ENCODE measurements at places on chromosomes 12 and 14.

DNA sequence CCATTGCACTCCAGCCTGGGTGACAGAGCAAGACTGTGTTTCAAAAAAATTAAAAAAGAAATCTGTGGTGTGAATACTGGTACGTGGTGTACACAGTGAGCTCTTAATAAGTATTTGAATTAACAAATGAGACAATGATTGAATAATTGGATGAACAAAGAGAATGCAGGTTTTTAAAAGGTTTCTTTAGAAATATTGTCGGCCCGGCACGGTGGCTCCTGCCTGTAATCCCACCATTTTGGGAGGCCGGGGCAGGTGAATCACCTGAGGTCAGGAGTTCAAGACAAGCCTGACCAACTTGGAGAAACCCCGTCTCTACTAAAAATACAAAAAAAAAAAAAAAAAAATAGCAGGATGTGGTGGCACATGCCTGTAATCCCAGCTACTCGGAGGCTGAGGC is 6.6 kb downstream of the HIF1A start:
- no peak for DNase-seq

GRCh38 chr12:111412830-111413441 is 7.2 kb downstream of the SH2B3 start:
- DNase-seq = no peak

DNA sequence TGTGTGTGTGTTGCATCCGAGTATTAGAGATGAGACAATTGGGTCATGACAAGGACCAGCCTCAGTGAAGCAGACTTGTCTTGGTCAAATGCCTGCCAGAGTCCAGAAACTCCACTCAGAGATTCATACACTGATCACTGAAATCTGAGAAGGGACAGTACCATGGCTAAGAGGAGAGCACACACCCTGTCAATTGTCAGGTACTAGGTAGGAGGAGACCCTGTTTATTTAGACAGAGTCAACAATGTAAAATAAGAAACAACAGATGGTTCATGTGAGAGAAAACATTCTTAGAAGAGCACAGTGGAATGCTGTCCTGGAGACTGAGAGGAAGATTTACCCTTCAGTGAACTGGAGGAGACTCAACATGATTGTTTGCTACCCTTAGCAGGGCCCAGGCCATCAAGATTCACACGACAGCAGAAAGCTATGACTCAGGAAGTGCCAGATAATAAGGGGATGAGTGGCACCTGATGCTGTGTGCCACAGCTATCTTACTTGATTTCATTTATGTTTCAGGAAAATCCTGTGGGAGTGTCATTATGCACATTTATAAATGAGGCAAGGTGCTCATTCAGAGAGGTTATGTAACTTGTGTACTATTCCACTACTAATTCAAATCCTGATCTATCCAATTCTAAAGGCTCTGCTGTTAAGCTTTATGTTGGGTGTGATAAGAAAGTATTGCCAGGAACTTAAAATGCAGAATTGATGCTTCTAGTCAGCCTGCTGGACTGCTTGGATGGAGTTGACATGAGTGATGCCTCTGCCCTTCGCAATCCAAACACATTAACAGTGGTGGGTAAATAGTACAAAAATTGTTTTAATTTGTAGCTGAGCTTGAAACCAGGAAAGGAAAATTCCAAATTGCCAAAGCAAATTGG is 136.6 kb upstream of the NEDD1 start:
- no peak for DNase-seq

GRCh38 chr14:90851327-90852036 is 35.3 kb upstream of the TTC7B start:
- DNase-seq = no peak

DNA sequence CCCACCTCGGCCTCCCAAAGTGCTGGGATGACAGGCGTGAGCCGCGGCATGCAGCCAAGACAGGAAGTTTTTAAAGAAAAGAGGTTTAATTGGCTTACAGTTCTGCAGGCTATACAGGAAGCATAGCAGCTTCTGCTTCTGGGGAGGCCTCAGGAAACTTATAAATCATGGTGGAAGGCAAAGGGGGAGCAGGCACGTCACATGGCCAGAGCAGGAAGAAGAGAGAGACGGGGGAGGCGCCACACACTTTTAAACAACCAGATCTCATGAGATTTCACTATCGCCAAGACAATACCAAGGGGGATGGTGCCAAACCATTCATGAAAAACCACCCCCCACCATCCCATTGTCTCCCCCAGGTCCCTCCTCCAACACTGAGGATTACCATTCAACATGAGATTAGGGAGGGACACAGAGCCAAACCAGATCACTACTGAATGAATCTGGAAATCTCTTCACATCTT is 14.1 kb downstream of the CCDC63 start:
- no peak for DNase-seq

- no peak for DNase-seq
Measured at GRCh38 chr12:109286252-109286651, 22.8 kb downstream of the FOXN4 start.

DNA sequence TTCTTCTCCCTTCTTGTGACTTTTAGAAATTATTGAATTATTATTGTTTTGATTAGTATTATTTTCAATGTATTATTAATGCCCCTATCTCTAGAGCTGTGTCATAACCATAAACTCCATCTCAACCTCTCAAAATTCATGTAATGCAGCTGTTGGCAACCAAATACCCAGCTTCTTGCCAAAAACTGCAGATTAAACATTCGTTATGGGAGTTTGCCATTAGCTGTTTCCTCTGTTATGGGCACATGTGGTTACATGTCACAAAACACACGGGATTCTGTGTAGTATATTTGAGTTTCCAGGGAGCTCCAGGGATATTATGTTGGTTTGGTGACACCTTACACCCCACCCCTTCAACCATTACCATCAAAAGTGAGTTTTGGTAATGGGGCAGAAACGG is 2.8 kb upstream of the ALX1 start:
- DNase-seq = no peak

- no peak for DNase-seq
Measured at GRCh38 chr14:91164676-91165075, 50.8 kb downstream of the DGLUCY start.

DNA sequence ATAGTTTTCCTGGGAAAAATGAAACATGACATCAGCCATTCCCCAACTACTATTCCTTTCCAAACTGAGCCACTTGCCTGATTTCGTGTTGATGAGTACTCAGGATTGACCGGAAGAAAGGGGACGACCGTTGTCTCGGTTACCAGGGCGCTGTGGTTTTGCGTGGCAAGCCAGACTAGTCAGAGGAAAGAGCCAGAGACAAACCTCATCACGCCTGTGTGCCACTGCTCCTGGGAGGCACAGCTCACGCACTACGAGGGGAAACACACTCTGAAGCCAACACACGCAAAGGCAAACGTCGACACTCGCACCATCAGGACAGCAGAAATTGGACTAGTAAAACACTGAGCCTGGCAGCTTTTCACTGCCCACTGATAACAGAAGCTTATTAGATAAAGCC is 35.0 kb downstream of the GIT2 start:
- no peak for DNase-seq

- no peak for DNase-seq
Measured at GRCh38 chr12:83827193-83827592, 1085.4 kb downstream of the SLC6A15 start.

DNA sequence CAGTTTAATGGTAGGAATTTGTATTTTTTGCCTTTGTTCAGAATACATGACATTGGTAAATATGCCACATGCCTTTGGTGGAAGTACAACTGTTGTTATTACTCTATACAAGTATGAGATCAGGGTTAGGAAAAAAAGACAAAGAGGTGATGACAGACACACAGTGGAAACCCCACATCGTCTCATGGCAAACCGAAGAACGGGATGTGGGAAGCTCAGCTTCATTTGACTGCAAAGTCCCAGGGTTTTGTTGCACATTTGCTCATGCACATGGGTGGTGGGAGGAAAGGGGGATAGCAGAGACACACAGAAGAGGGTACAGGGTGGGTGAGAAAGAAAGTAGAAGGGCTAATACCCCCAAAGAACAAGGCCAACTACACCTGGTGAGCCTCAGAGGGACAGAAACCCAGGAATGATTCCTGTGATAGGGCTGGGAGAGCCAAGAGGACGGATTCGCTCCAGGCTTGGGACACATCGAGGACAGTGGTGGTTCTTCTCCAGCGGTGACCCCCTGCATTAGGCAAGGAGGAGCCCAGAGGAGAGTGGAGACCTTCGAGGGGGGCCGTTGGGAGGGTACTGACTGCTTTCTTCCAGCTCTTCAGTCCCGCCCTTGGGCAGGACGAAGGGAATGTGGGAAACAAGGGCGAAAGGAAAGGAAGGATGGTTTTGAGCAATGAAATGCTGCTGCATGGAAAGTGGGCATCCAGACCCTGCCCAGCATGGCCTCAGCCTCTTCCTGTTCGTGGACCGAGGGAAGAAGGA is 8.1 kb downstream of the VAMP1 start:
- no peak for DNase-seq

- no peak for DNase-seq
Measured at GRCh38 chr12:57837864-57838562, 8.5 kb downstream of the CTDSP2 start.

GRCh38 chr14:102066041-102066451 is 20.8 kb downstream of the HSP90AA1 start:
- no peak for DNase-seq

- no peak for DNase-seq
Measured at GRCh38 chr12:45425426-45425825, 209.5 kb downstream of the ANO6 start.

DNA sequence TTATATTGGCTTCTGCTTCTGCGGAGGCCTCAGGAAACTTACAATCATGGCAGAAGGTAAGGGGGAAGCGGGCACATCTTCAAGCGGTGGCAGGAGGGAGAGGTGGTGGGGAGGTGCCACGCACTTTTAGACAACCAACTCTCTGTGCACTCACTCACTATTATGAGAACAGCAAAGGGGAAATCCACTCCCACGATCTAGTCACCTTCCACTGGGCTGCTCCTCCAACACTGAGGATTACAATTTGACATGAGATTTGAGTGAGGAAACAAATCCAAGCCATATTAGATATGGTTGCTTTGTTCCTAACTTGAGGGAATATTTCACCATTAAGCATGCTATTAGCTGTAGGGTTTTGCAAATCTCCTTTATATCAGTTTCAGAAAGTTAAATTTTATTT is 80.3 kb downstream of the UNC79 start:
- no peak for DNase-seq

GRCh38 chr12:44827832-44828438 is 48.2 kb downstream of the NELL2 start:
- no peak for DNase-seq

DNA sequence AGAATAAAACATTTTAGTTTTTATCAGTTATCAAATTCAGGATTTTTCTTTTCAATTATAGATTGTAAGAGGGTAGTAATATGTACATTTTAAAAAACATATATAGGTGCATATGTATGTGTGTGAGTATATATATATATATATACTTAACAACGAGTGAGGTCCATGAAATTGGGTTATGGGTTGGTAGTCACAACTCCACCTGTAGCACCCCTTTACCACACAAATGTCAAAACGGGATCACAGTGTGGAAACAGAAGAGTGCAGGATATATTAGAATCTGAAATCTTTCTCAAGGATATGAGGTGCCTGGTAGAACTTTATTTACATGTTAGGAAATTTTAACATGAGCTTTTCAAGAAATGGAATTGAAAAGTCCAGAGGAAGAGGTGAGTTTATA is 31.3 kb downstream of the MIA2 start:
- no peak for DNase-seq

- DNase-seq = no peak
Measured at GRCh38 chr12:22722081-22722480, 97.1 kb downstream of the ETNK1 start.

- DNase-seq = no peak
Measured at GRCh38 chr14:69630360-69630759, 19.0 kb downstream of the SUSD6 start.

DNA sequence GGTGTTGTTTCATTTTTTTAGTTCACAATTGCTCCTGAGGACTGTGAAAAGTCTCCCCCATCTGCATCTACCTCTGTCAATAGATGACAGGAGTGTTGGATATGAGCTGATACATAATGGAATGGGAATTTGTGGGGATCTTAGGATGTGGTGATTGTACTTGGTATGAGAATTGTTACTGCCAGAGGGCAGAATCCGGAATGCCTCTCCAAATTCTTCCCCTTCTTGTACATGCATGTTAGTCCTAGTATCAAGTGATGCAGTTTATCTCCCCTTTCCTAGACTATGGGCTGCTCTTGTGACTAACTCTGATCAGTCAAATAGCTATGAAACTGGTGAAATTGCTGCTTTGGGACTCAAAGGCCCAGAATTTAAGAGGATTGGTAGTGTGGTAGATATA is 24.8 kb upstream of the NOVA1 start:
- no peak for DNase-seq

DNA sequence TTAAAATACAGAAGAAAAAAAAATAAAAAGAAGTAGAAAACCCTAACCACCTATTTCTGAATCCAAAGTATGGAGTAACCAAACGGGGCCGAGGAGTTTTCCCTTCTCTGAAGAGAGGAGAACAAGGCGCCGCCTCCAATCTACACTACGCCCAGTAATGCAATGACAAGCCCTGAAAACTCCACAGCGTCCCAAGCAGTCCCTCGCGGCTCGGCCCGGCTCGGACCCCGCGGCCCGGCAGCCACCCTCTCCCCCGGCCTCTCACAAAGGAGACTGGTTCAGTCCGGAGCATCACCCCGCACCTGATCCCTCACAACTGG is 371 bp downstream of the CHD8 start:
- DNase-seq = no peak

DNA sequence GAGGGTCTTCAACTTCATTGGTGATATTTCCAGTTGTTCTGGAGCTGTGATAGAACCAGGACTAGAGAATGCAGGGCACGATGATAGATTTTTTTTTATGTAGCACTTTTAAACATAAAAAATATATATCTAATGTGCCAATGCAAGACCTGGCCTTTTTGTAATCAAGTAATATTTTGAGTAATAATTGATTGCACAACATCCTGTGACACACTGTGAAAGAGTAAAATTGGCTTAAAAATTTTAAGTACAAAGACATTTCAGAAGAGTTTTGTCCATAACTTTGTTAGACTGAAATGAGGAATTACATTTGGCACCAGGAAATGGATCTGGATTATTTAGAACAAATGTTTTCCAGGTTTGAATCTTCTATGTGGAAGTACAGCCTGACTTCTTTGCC is 22.1 kb downstream of the PRKCH start:
- DNase-seq = no peak

DNA sequence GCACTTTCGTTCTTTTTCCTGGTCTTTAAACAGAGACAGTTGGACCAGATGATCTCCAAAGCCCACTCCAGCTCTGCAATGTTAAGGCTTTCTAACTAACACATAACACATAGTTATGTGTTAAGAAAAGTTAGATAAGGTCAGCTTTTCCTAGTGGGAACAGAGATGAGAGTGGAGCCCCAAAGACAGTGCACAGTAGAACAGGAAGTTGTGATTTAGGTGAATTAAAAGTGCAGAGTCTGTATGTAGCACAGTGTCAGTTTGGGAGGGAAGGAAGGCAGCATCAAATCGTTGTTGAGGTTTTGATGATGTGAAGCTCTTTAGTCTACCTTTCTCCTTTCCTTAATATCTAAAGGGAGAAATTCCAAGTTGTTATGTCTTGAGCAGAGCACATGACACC is 31.7 kb downstream of the PRORP start:
- no peak for DNase-seq

DNA sequence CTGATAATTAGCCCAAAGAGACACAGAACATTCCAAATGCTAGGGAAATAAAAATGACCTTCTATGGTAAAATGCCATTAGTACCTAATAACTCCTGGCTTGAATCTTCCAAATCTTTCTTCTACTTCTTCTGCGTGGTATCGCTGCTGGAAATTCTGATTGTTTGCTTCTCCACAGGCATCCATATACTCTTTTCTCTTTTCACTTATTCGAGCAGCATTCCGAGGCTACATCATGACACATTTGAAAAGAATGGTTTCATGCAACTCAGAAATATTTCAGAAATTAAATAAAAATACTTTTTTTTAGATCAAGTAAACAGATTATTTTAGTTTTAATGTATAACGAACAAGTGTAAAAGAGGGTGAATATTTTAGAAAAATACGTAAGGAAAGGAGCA is 18.9 kb downstream of the ZCCHC8 start:
- no peak for DNase-seq

Measured in stimulated activated CD4-positive, alpha-beta T cell treated with anti-CD3 and anti-CD28 coated beads, Interleukin-15, amount 100 ng/mL, for 1 hour (primary cell).